Caco-2 (cell line): ENCODE measurements at places on chromosomes 7 and 10.

- peak overlapping the region; percentile 86 for H3K27ac ChIP-seq
- no peaks in the 10 kb centered on the region for H3K36me3 ChIP-seq
- H3K4me1 ChIP-seq, result peaks cover 31% of the 10 kb centered on the region
These were observed 256.9 kb upstream of the MBL2 start for GRCh38 chr10:53029449-53029848.

DNA sequence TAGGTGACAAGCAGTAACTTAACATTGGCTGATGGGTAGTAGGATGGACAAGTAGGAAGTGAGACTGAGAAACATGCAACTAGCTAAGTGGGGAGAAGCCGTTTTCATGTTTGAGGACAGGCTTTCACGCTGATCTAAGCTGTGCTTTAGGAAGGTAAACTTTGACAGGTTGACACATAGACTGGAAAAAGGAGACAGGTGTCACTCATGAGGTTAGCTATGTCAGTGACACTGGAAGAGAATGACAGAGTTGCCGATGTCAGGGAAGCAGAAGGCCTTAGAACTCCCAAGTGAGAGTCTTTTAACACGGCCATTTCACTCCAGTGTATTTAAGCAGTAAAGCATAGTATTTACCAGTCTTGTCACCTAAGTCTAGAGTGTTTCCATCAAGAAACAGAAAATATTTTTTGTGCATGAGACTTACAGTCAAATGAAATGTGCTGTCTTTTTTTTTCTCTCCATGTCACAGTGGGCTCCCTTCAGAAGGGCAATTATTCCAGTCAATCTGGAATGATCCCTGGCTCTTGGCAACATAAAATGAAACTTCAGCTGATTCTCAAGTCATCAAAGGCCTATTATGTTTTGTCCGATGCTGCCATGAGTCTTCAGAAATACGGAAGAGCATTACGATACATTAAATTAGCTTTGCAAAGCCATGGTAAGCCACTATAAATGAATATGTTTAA is 20.6 kb downstream of the EDRF1 start:
- no peak overlapping the region for H3K27ac ChIP-seq
- H3K4me1 ChIP-seq, result no peaks in the 10 kb centered on the region
- no peak for DNase-seq
- H3K27me3 ChIP-seq, result no peaks in the 10 kb centered on the region

DNA sequence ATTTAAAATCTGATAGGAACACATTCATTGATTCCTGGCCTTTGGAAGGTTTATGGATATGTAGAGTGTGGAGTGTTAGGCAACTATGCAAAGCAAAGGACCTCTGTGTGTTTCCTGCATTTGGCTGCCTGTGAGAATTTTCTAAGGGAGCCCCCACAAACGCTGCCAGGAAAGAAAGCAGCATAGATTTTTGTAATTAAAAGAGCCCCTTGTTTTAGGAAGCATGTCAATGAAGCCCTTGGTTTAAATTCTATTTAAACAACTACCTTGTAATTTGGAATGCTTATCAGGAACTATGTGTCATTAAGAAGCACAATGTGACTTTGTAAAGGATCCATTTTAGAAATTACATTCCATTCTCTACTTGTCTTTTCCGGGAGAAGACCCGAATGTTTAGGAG is 742.5 kb downstream of the NXPH1 start:
- H3K27ac ChIP-seq, result no peak overlapping the region
- H3K27me3 ChIP-seq, result no peaks in the 10 kb centered on the region

DNA sequence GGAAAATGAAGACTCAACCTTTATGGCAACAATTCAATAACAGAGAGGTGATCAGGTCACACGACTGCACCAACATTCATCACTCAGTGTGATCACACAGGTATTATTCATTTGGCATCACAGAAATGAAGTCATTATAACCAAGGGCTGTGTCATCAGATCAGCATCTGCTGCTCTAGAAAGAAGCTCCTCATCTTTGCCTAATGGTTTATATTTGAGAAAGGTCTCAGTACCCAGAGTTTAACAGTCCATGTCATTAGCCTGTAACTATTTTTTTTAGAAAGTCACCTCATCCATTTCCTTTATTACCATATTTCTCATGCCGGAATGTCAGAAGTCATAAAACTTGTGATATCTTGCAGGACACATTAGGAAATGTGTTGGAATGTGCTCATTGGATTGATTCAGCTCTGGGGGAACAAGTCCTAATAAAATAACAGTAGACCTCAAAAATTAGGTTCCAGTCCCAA is 45.1 kb upstream of the PRKG1 start:
- no peaks in the 10 kb centered on the region for H3K36me3 ChIP-seq
- H3K27ac ChIP-seq, result no peak overlapping the region
- DNase-seq, result no peak
- no peak overlapping the region for H3K4me3 ChIP-seq

GRCh38 chr7:77404641-77405040 is 11.5 kb downstream of the GSAP start:
- H3K27ac ChIP-seq, result no peak overlapping the region
- H3K4me3 ChIP-seq, result no peak overlapping the region
- no peaks in the 10 kb centered on the region for H3K36me3 ChIP-seq
- H3K27me3 ChIP-seq, result no peaks in the 10 kb centered on the region
